Stimulated activated CD8-positive, alpha-beta memory T cell treated with anti-CD3 and anti-CD28 coated beads, Interleukin-7, amount 100 ng/mL, for 4 hours (primary cell): ENCODE measurements at places on chromosomes 1 and 21.

DNA sequence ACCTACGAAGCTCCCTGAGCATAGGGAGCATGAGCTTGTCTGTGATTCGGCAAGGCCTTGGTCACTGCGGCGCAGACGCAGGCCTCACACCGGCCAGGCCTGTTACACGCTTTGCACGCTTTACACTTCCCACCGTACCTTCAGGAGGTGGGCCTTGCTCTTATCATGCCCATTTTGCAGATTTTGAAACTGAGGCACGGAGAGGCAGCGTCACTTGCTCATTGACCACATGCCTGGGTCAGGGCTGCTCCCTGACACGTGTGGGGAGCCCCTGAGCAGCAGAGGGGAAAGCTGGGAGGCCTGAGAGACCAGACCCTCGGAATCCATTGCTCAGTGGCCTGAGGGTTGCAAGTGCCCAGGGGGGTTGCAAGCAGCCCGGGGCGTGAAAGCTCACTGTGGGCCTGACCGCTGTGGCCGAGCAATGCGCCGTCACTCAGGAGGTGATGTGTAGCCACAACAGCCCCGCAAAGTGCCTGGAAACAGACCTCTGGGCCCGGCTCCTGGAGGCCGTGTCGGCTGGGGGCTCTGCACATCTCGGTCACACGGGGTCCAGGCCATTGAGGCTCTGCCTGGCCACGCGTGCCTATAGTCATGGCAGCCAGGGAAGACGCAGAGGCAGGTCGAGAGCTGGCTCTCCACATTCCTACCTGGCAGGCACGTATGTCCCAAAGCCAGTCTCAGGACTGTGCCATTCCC lies 6.9 kb downstream of the ARHGEF16 start:
- no peak for DNase-seq

DNA sequence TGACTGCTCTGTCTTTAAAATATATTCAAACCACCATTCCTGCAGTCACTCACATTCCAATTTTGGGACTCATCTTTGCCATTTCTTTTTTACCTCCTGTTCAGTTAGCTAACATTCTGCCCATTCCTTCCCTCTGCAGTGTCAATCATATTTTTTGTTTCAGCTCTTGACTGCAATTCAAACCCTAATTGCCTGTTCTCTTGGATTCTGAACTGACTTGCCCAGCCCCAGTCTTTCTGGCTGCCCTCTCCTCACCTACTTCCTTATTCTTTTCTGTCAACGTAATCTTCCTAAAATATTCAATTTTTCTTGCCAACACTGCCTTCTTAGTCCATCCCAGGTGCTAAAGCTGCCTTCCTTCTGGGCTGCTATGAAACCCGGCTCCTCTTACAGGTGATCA lies 6.1 kb downstream of the PRDM2 start:
- DNase-seq, result no peak

DNA sequence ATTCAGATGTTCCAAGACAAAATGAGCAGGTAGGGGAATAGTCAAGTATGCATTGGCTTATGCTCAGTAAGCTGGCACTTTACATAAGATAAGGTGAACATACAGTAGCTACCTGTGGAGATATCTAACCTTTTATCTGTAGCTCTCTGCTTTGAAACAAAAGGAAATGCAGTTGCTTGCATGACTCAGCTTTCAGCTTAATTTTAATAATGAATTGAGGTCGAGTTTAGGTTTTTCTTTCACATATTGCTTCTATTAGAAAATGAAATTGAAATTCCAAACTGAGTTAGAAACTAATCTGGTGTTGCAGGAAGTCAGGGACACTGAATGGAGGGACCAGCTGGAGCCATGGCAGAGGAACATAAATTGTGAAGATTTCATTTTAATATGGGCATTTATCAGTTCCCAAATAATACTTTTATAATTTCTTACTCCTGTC lies 8.3 kb downstream of the FRRS1 start:
- DNase-seq, result no peak

DNA sequence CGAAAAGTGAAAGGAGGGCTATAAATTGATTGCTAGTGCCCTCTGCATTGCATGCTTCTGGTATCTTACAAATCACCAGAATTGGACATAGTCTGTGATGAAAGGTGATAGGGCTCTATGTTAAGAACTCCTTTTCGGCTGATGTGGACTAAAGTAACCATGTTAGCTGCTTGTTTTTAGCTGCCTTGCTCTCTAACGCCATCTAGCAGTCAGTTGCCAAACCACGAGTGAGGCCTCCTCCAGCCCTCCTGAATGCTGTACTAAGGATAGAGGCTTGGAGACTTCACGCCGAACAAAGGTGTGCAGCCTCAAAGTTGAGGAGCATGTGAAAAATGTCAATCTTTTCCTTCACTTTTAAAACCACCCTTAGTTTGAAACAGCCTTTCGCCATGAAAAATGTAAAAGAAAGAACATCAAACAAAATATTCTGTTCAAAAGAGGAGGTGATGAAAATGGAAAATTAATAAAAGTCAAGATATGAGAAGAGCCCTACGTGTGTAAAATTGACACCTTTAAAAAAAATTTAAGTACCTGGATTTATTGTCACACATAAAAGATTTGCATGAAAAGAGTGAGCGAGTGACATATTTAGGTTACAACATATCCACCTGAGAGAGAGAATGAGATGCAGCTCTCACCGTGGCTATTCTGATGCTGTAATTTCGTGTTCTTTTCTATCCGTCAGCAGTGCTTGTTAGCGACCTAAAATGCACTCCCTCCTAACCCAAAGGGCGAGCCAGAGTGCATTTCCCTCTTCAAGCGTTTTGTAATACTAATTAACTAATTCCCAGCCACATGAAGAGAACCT lies 8.1 kb downstream of the LRRC53 start:
- DNase-seq, result no peak

GRCh38 chr21:32765058-32765457 lies 6.5 kb downstream of the PAXBP1 start:
- DNase-seq, result no peak

DNA sequence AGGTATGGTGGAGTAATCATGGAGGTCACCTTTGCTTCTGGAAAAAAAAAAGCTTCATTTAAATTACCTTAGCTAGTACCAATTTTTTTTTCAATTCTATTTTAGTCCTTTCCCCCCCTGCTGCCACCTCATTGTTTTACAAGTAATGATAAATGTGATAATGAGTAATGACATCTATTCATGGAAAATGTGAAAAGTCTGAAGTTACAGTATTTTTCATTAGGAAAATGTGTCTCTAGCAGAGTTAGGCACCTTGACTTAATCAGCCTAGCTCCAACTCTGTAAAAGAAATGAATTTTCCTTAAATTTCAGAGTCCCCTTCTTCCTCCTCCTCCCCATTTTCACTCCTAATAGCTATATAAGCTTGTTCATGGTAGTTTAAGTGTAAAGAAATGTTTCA lies 204.9 kb upstream of the USP25 start:
- no peak for DNase-seq

DNA sequence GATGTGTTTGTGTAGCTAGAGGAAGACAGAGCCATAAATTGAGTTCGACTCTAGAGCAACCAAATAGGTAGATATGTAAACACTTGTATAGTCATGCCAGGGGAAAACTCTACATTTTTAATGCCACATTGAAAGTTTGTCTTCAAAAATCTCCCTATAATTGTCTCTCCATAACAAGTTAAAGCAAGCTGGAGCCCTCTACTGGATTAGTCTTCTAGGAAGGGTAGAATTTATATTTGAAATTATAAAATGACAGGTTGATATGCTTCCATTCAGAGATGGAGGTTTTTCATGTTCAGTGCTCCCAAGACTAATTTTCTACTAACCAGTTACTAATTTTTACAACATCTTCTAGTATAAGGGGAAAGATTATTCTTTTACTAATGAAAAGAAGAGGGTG lies 13.1 kb upstream of the COL24A1 start:
- no peak for DNase-seq

DNA sequence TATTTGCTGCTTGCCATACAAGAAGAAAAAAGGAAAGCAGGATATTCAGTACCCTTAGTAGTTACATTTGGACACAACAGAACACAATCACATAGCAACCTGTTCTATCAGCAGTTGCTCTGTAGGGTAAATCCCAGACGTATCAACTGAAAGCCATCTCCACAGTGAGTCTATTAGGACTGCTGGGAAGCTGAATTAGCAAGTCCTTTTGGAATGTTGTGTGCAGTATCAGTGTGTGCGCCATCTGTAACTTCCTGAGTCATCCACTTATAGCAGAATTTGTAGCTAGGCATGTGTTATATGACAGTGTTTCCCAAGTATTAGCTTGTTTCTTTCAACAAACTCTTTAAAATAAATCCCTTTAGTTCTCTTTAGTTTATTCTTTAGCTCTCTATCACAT lies 21.3 kb downstream of the CCDC30 start:
- DNase-seq, result no peak

DNA sequence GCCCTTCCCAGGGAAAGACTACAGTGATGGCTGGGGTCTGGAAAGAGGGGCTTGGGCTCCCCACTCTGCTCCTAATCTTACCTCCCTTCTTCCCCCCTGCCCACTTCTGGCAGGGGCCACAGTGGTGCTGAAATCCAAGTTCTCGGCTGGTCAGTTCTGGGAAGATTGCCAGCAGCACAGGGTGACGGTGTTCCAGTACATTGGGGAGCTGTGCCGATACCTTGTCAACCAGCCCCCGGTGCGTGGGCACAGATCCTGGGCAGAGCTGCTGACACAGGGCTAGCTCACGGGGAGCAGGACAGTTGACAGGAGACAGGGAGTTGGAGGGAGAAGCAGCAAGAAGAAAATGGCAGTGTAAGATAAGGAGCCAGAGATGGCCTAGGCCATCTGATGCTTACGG lies 2.4 kb downstream of the SLC27A3 start:
- no peak for DNase-seq

DNA sequence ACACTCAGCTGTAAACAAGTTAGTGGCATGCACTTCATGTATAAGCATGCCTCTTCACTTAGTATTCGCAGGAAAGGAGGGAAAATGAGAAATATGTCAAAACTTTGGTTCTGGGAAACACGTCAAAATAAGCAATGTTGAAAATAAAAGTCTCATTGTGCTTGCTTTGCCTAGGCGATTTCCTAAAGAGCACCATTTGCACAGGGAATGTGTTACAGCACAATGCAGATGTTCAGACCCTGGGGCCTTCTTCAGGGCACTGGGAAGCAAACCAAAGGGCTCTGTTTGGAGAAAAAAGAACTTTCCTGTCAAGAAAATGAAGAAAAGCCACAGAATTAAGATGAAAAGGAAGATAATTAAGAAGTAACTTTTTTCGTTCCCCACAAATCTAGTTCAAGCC lies 98.6 kb upstream of the PLD5 start:
- DNase-seq, result no peak

GRCh38 chr1:161068306-161069234 lies 1.1 kb downstream of the ARHGAP30 start:
- peak; percentile 71 for DNase-seq

- DNase-seq, result no peak
Observed at GRCh38 chr1:225409051-225409450, 18.8 kb downstream of the LBR start.

DNA sequence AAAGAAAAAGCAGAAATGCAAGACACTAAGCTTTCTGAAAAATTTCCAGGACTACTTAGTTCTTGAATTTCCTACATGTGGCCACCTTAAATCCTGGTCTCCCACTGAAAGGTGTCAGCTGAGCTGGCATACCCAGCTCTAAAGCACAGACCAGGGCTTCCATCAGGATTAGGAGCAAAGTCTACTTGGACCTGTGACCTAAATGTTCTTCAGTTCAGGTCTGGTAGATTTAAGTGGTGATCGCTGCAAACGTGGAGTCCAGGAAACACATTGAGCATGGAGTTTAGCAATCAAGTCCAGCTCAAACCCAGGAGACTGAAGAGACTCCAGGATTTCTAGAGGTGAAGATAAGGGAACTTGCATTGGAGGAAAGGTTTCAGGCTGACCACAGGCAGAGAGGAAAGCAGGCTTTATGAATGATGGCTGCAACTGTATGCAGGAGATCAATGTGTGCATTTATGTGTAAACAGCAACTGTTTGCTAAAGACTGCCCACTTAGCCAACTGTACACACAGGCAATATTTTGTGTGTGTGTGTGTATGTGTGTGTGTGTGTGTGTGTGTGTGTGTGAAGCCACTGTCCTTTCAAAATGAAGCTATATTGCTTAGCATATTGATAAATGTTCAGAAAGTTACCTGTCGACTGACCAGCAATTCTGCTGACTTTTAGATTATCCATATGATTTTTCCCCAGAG lies 75.2 kb downstream of the LMX1A start:
- DNase-seq, result no peak

DNA sequence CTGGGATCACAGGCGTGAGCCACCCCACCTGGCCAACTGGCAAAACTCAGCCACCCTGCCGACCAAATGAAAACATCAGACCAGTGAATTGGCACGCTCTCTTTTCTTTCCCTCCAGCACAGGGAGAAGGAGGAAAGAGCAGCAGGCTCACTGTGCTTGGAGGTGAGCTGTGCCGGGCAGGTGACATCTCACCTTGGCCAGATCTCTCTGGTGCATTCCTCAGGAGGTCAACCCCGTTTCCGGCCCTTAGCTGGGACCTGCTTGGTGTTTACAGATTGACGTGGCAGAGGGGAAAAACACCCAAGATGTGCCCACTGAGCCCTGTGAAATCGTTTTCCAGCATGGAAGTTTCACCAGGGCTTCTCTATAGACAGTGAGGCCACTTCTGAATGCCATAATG lies 45.1 kb downstream of the TMEM51 start:
- DNase-seq, result no peak

DNA sequence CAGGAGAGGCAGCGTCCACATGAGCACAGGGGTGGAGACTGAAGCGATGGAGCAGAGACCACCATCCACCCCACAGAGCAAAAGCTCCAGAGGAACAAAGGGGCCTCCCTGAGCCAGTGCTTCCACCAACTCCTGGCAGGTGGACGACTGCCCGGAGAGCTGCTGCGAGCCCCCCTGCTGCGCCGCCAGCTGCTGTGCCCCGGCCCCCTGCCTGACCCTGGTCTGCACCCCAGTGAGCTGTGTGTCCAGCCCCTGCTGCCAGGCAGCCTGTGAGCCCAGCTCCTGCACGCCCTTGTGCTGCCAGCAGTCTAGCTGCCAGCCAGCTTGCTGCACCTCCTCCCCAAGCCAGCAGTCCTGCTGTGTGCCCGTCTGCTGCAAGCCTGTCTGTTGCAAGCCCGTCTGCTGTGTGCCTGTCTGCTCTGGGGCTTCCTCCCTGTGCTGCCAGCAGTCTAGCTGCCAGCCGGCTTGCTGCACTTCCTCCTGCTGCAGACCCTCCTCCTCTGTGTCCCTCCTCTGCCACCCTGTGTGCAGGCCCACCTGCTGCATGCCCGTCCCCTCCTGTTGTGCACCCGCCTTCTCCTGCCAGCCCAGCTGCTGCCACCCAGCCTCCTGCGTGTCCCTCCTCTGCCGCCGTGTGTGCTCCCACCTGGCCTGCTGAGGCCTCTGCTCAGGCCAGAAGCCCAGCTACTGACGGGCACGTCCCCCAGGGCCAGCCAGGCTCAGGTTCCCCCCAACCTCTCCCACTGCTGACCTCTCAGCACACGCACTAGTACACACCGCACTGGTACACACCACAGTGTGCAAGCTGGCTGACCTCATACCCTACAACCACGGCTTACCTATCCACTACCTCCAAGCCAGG lies 5.4 kb downstream of the KRTAP10-12 start:
- no peak for DNase-seq

- DNase-seq, result no peak
Observed at GRCh38 chr1:35014486-35014885, 17.3 kb downstream of the ZMYM6 start.

- DNase-seq, result no peak
Observed at GRCh38 chr21:34927992-34928391, 121.1 kb downstream of the RUNX1 start.
